Amniotic stem cell (primary cell): ENCODE measurements at places on chromosomes 6 and 20.

- DNase-seq, result no peak
Observed at GRCh38 chr6:62904687-62905086, 306.6 kb upstream of the FKBP1C start.

DNA sequence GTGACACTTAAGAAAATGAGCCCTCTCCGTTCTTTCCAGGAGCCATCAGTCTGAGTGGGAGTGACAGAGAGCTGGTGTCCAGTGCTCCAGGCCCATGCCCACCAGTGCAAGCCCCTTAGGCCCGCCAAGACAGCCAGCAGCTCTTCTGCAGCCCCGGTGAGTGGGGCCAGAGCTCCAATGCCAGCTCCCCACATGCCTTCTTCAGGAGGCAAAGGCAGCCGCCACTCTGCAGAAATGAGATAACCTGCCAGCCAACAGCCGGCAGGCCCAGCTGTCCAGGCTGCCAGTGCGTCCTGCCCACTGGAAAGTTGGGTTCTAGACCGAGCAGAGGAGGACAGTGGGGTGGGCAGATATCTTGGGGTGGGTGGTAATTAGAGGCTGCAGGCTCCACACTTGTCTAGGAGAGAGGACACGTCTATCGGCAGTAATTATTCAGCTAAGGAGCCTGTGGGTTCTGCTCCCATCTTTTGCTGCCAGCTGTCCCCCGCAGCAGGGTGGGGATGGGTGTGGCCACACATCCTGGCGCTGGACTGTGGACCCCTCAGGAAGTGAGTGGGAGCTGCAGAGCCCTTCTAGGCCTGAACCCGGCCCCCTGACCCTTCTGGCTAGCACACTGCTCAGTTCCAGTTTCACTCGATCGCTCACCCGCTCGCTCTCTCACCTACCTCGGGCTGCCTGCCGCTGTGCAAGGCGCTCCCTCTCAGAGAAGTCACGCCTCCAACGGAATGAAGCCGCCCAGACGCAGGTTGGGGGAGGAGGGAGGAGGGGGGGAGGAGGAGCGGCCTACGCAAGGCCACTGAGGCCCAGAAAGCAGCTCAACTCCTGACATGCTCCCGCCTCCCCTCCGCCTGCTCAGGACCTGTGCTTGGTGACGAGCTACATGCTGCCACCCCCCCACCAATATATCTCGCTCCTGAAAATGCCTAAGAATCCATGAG, 3.6 kb downstream of the GRM4 start:
- DNase-seq, result no peak

DNA sequence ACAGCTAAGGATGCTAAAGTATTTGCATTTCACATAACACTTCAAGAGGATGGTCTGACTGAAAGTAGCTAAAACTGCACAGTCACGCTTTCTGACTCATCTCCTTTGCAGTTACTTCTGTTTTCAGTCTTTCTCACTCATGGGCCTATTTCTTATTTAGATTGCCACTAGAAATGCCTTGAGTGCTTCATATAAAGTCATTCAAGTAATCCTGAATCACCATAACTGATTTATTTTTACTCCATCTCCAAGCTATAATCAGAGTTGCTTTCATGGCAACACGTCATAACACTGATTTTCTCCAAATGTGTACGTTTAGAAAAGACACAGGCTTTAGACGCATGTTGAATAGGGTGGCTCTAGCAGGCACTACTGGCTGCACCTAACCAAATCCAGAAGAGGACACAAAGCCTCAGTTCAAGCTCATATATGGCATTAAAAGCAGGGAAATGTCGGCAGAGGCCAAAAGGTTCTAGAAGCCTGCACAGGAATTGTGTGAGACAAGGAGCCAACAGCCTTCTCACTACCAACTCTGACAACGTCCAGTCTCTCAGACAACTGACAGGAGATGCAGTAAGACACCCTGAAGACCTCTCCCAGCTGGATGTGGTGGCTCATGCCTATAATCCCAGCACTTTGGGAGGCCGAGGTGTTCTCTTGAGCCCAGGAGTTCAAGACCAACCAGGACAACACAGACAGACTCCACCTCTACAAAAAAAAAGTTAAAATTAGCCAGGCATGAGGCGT, 64.1 kb upstream of the BEND6 start:
- peak; percentile 80 for DNase-seq

DNA sequence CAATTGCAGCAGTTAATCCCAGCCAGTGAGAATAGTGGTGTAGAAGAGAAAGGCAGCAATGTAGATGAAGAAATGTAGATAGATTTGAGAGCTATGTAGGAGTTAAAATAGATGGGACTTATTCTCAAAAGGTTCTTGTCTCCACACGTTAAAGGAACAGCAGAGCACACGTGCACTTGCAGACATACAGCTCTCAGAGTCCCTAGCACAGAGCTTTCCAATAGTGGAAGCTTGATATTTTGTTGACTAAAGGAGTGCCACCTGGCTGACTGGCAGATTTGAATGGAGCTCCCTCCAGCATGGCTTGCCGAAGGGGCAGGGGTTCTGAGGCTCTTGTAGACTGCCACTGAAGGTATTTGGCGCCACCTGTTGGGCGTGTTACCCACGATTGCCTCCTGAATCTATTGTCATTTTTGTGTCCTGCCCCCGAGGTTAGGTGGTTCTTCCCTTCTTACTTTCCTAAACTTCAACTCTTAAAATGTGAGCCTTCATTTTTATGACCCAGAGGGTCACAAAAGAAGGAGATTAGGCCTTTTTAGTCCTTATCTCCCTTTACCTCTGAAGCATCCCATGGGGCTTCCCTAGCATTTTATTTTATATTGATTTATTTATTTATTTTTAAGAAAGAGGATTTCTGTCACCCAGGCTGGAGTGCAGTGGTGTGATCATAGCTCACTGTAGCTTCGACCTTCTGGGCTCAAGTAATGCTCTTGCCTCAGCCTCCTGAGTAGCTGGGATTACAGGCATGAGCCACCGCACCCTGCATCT, 16.4 kb downstream of the BRD2 start:
- DNase-seq, result peak; percentile 56

- no peak for DNase-seq
Observed at GRCh38 chr20:33437141-33437911, 6.2 kb downstream of the SNTA1 start.

DNA sequence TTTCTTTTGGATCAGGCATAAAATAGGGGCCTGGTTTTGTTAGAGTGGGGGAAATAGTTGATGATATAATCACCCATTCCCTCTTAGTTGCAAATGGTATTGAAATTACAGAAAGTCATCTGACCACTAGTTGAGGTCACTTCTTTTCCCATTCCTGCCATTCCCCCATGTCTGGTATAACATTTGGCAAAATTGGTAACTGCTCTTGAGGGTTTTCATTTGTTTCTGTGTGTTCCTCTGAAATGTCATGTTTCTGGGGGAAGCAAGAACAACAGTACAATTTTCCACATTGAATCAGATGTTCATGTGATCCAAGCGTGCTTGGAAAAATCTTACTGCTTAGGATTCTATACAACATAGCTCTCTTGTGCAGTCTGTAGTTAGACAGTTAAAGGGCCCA, 7.3 kb downstream of the AIG1 start:
- no peak for DNase-seq

DNA sequence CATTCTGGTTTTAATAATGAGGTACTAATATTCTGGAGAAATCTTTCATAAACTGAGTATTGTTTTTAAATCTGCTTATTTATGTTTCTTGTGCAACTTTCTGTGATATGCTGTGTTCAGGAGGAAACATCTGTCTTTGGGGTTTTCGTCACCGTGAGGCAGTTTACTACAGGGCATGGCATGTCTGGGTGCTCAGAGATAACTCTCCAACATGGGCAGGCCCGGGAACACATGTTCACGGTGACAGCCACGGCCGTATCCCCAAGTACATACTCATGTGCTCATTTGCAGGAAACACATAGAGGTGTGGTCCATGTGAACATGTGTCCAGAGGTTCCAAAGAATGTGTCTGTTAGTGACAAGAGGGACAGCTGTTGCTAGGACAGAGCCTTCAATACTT, 62.1 kb upstream of the CNKSR3 start:
- DNase-seq, result no peak

GRCh38 chr6:42099340-42100028, 42.9 kb downstream of the C6orf132 start:
- no peak for DNase-seq

DNA sequence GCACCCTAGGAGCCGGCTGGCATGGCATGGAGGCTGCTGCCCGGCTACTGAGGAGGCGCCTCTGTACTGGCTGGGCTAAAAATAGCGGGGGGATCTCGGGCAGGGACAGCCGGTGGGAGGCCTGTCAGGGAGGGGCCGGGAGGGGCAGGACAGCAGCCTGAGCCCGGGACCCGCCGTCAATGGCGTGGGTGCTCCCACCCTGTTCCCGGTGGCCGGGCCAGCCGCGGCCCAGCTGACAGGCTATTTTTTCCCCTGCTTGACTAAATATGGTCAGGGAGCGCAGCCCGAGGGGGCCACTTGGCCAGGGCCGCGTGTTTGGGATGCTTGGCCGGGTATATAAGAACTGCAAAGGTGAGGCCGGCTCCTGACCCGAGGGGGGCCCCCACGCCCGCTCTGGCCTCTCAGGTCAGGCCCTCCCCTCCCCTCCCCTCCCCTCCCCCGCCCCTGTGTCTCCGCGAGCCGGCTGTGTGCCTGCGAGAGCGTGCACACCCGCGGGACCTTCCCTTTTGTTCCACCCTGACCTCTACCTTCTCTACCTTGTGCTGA, 74.4 kb upstream of the GATA5 start:
- no peak for DNase-seq

- no peak for DNase-seq
Observed at GRCh38 chr6:105495515-105495914, 92.6 kb upstream of the PREP start.

GRCh38 chr6:140276719-140277118, 902.3 kb upstream of the CITED2 start:
- DNase-seq, result no peak

GRCh38 chr6:73152556-73152955, 72.7 kb downstream of the KHDC1L start:
- DNase-seq, result no peak

- no peak for DNase-seq
Observed at GRCh38 chr20:57682184-57683101, 27.4 kb downstream of the PMEPA1 start.

GRCh38 chr6:150027806-150028565, 2.7 kb upstream of the RAET1L start:
- DNase-seq, result no peak

- DNase-seq, result peak; percentile 74
Observed at GRCh38 chr6:80214436-80215022, 108.1 kb downstream of the BCKDHB start.

- DNase-seq, result no peak
Observed at GRCh38 chr6:139344186-139344963, 30.1 kb downstream of the CITED2 start.

- no peak for DNase-seq
Observed at GRCh38 chr20:38303908-38304379, at the start of gene BPI. Gene BPI, plus strand, starts transcription at chr20:38304156. Its CDS starts 68 bp downstream, at chr20:38304224.

GRCh38 chr6:5906340-5906670, 100.4 kb downstream of the NRN1 start:
- no peak for DNase-seq

- DNase-seq, result no peak
Observed at GRCh38 chr6:37004044-37004980, 1.1 kb upstream of the FGD2 start.

DNA sequence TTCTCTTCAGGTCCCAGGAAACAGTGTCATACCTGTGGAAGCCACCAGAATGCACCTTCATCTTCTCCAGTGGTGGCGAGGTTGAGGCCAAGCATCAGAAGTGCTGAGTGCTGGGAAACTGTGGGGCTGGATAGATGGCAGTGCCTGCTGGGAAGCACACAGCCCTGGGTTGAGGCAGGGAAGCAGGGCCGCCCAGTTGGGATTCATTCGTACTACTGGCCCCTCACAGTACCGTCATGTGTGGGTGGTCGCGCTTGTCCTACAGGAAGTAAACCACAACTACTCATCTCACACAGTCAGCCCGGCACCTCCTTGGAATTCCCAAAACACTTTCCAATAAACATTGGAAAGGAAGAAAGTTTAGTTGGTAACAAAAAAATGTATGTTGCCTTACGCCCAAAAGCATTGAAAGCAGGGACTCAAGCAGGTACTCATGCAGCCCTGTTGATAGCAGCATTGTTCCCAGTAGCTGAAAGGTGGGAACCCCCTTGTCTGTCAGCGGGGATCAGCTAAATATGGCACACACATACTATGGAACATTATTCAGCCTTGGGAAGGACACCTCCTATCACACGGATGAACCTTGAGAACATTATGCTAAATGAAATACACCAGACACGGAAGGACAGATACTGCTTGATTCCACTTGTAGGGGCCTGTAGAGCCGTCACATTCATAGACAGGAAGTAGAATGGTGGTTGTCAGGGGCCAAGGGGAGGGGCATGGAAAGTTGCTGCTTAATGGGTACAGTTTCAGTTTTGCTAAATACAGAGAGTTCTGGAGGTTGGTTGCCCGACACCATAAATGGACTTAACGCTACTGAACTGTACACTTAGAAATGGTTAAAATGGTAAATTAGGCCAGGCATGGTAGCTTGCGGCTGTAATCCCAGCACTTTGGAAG, 162.7 kb downstream of the MTHFD1L start:
- no peak for DNase-seq

DNA sequence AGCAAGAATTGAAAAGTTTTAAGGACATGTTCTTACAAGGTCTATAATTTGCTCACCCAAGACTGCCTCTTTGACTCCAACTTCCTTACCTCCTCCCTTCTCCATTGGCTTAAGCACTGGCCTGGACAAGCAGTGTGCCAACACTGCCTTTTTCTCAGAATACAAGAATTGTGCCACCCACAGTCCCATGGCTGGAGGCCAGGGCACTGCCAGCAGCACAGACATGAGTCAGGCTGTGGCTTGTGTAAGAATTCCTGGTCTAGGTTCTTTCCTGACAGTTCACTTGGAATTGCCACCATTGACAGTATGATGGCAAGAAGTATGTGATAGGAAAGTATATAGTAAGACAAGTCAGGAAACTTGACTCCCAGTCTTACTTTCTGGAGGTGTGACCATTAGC, 202.7 kb upstream of the MARCKS start:
- no peak for DNase-seq

DNA sequence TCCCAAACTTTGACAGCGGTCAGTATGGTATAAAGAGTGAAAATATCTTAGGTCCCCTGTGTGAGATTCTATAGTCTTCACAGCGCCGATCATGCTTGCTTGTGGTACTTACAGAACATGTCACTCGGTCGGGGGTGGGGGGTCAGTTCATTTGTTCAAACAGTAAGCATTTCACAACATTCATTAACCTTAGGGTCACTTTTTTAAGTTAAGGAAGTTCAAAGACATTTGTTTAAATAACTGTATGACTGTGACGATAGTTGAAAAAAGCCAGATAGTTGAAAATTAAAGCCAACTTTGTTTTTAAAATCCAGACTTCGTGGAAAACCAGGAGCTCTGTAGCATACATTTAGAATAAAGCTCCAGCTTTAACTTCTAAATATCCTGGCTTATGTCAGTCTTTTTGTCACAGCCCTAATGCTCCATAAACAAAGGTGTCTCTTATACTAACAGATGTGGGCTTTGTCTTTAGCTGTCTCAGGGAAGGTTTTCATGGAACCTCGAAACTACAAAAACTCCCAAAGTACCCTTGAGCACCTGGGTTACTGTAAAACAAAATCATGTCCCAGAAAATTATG, 57.9 kb upstream of the PHACTR2 start:
- no peak for DNase-seq

DNA sequence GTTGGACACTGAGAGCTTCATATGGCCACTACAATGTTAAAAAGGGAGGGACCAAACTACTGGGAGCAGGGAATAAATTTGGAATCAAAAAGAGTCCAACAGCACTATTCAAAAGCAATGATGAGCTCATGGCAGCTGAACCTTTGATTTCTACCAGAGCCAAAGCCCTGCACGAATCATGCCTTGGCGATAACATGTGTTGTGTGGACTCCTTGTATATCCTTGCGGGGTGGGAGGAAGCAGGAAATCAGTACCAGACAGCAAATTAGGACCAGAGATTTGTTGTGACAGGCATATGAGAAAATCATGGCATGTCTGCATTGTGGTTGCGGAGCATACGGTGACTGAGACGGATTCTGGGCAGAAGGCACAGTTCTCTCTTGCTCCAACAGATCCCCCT, 85.6 kb upstream of the EMILIN3 start:
- no peak for DNase-seq
